NCI-H187 (cell line): ENCODE measurements at places on chromosomes 1 and 21.
A peak's percentile ranks its signal among the peaks of the same experiment; 100 is the strongest.

GRCh38 chr1:29575826-29576225 is 339.5 kb downstream of the PTPRU start:
- no peak for DNase-seq

GRCh38 chr1:37811027-37811655 is 3.1 kb upstream of the YRDC start:
- DNase-seq = peak; percentile 7

DNA sequence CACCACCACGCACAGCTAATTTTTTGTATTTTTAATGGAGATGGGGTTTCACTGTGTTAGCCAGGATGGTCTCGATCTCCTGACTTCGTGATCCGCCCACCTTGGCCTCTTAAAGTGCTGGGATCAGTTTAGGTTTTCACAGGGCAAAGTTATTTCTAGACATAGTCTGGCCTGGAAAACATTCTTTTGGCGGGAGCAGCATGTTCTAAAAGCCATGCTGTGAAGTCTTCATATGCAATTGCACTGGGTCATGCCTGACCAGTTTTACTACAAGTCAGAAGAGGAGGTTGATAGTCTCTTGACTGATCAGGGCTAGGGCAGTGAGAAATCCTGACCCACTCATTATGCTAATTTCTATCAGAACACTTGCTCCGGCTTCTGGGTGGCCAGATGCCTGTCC is 131.6 kb upstream of the POU3F1 start:
- DNase-seq = peak; percentile 61

- no peak for DNase-seq
Measured at GRCh38 chr1:206969090-206969489, 1.2 kb downstream of the FCAMR start.

- no peak for DNase-seq
Measured at GRCh38 chr1:220703305-220703704, 13.1 kb downstream of the C1orf115 start.

DNA sequence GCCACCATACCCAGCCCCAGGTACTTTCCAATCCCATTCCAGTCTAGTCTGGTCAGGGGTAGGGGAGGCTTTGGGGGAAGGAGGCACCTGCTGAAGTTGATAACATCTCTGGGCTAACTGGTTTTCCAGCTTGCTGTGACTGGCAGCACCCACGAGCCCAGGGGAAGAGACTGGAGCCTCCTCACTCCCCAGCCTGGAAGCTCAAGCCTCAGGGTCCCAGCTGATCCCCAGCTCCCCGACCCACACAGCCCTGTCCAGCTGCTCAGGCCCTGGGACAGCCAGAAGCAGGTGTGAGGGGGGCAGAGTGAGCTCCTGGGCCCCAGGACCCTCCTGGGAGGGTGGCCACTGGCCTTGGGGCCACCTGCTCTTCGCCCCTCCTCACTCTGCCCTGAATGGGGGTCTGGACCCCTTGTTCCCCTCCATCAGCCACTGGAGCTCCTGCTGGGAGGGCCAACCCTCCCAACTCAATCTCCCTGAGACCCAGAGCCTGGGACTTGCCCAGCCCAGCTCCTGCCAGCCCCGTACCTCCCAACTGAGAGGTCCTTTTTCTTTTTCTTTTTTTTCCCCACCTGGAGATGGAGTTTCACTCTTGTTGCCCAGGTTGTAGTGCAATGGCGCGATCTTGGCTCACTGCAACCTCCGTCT is 23.5 kb upstream of the RNU1-4 start:
- no peak for DNase-seq

DNA sequence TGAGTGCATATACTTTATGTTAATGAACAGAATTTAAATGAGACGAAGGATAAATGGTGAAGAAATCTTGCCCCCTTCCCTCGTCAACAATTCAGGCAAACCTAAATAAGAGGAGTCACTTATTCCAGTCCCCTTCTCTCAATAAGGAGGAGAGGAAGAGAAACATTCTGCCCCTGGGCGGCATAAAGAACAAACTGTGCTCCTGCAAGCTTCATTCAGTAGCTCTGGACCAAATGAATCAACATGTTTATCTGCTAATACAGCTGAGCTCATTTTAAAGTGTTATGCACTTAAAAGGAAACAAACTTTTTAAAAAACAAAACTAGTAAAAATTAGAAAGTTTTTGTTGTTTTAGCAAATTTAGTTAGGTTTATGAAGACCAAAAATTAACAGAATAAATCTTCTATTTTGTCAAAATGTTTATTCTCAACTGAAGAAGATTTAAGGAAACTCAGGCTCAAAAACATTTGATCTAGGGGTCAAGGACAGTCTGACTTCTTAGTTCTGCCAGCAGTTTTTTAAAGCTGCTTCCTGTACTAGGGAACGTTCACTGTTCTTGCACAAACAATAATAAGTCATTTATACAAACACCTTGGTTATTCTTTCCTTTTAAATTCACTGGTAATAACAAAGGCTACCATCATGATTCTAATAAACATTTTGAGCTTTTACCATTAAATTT is 58.3 kb downstream of the AKT3 start:
- DNase-seq = no peak

DNA sequence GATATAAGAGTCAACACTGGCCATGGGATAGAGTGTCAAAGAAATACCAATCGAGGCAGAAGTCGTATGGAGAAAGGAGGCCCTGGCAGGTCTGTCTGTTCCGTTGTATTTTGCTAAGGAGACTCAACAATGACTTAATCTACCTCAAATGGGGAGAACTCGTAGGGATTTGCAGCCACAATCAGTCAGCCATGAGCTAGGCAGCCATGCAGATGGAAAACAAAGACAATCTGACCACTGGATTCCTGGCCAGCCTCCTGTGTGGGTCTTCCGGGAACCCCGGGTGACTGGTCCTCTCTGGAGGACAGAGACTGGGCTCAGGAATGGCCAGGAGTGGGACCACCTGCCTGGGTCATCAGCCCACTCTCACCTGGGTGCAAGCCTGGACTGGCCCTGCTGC is 167.8 kb downstream of the ETS2 start:
- DNase-seq = no peak

DNA sequence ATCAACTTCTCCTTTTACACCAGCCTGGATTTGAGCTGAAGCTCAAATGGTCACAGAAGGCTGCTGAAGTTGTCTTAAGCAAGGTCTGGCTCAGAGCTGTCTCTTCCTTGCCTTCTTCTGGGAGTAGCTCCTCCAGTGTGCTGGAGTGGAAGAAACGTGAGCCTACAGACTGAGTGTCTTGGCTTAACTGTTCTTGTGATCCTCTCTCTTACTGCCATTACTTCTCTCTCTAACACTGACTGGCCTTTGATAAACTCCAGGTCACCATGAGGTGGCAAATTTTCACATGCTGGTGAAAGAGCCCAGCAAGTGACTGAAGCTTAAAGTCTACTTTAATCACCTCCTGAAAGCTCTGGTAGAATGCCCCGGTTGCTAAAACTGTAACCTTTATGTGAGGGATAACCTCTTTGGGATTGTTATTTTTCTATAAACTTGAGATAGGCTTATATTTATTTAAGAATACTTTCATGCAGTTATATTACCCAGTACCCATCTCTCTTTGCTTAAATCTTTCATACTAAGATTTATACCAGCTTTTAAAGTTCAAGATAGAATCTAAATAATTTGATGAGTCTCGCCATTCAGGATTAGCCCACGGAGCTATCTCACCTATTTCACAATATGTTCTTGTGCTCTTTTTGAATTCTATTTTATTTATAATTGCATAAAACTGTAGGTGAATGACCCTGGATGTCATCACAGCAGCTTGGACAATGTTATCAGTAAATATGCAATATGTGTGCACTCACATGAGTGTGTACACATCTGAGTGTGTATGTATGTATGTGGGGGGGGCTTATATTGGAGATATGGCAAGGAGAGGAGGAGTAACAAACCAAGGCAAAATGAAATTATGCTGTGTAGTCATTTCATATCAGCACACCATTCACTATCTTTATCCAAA is 924.0 kb downstream of the LTN1 start:
- DNase-seq = no peak

- peak; percentile 27 for DNase-seq
Measured at GRCh38 chr1:117615474-117615873, 9.6 kb downstream of the TENT5C start.

DNA sequence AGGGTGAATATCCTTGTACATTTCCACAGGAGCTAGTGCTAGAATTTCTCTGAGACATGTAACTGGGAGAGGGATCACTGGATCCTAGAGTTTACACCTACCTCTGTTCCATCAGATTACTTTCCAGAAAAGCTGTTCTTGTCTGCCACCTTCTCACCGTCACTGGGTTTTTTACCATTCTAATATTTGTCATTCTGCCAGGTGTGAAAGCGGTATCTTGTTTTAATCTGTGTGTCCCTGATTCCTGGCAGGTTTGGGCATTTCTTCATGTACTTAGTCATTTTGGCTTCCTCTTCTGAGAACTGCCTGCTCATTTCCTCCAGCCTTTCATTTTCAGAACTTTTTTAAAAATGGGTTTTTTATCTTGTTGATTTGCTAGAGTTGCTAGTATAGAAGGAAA is 5.1 kb downstream of the PMF1 start:
- DNase-seq = no peak

- DNase-seq = no peak
Measured at GRCh38 chr1:46396441-46397398, 2.6 kb downstream of the FAAH start.

DNA sequence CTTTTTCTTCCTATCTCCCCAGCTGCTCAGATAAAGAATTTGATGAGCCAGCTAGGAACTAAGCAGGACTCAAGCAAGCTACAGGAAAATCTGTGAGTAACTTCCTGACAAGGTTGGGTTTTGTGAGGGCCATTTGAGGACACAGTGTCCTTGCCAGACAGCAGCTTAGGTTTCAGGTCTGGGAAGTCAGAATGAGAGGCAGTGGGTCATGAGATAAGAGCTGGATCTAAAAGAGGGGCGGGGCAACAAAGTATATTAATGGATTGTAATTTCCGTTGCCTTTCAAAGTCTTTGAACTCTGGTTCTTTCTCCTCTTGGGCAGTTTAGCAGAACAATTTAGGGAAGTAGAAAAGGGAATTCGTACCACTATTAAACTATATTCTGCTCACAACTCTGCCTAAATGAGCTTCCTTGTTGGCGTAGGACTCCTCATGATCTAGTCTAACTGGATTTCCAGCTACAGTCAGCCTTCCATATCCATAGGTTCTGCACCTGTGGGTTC is 16.6 kb downstream of the STX12 start:
- DNase-seq = no peak

DNA sequence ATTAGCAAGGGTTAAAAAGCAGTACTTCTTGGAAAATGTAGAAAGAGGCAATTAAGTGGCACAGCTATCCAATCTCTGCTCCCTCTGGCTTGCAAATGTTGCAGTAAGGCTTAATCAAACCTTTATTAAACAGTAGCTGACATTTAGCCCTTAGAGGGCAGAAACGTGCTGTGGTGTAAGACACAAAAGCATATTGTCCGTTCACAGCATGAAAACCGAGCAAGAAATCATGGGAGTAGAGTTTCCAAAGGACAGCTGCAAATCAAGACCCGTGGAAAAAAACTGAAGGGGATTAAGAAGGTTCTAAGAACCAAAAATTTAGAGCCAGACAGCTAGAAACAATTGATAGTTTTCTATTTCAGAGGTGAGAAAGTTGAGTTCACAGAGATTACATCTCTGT is 13.1 kb downstream of the ZP4 start:
- DNase-seq = no peak

DNA sequence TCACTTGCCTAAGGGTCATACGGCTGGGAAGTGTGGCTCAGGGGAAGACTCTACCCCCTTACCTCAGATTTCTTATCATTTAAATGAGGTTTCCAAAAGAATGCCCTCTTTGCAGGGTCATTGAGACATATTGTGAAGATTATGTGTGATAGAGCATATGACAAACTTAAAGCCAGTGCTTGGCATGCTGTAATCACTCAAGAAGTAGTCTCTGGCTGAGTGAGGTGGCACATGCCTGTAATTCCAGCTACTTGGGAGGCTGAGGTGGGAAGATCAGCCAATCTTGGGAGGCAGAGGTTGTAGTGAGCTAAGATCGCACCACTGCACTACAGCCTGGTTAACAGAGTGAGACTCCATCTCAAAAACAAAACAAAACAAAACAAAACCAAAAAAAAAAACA is 7.5 kb upstream of the LDLRAD2 start:
- DNase-seq = no peak

- no peak for DNase-seq
Measured at GRCh38 chr1:165153182-165153581, 203.3 kb downstream of the LMX1A start.

DNA sequence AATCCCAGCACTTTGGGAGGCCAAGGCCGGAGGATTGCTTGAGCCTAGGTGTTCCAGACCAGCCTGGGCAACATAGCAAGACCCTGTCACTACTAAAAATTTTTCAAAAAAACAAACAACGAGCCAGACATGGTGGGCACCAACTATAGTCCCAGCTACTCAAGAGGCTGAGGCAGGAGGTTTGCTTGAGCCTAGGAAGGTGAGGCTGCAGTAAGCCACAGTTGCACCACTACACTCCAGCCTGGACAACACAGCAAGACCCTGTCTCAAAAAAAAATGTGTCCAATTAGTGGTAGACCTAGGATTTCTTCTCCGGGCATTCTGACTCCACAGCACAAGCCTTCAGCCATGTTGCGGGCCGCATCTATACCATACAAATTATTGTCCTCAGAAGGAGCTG is 6.7 kb upstream of the IGSF8 start:
- DNase-seq = no peak

DNA sequence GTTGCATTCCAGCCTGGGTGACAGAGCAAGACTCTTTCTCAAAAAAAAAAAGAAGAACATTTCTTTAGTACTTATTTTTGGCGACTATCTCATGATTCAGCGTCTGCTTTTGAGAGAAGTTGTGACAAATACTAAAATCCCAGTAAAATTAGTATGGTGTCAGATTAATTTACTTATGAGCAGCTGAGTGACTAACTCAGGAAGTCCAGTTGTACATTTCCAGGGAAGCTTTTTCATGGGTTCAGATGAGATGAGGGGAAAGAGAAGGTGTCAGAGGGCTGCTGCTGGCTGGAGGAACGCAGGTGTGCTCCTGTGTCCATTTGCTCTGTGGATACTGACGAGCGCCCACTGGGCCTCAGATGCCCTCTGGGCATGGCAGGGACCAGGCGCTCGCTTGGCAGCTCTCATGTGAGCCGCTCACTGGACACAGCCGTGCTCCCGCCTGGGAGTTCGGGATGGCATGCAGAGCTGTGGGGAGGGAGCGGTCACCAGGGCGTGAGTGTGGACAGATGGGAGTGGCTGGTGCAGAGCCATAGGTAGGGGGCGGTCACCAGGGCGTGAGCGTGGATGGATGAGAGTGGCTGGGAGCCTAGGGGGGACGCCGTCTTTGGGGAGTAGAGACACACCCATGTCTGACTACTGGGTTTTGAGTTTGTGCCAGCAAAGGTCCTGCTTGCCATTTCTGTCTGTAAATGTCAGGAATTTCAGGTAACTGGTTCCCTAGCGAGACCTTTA is 55.0 kb downstream of the ADARB1 start:
- DNase-seq = no peak

GRCh38 chr1:173447224-173447623 is 29.9 kb upstream of the PRDX6 start:
- no peak for DNase-seq

GRCh38 chr1:19122668-19123067 is 87.4 kb downstream of the UBR4 start:
- DNase-seq = no peak

- DNase-seq = no peak
Measured at GRCh38 chr1:200346700-200347099, 63.1 kb downstream of the ZNF281 start.
